ENCODE measurements at places on chromosomes 11 and 22.

DNA sequence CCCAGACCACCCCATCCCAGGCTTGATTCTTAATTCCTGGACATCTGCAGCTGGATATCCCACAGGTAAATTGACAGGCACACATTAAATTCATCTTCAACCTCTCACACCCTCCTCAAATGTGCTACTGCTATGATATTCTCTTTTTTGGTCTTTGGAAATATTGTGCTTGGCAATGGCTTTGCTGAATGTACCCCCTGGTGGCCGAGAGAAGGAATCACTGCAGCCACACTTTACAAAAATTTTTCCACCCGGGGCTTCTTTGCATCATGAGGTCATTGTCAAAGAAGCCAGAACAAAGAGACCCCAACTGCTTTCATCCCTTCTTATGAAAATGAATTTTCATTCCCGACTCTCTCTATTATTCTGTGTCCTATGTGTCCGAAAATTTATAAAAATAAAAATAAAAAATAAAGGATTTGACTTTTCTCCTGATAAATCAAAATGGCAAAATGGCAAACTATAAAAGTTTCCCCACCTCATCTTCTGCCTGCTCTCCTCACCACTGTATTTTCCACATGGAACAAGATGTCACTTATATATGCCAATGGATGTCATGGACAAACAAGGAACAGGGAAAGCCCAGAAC, 15.0 kb upstream of the CYB5R2 start:
- no peak for DNase-seq

- peak; percentile 3 for DNase-seq
Measured at GRCh38 chr11:61855939-61856680, 28.0 kb downstream of the FADS2 start.

DNA sequence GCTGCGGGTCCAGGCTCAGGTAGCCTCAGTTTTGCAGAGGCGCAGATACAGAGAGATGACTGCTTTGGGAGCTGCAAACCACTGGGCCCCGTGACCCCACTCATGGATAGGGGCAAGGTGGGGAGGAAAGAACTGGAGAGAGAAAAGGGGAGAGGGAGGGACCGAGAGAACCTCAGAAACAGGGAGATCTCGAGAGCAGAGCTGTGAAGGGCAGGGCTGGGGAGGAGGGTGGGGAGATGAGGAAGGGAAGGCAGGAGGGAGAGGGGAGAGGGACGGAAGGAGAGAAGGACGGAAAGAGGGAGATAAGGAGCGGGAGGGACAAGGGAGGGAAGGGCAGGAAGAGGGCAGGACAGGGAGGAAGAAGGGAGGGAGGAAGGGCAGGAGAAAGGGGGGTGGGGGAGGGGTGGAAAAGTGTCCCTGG, 46.3 kb downstream of the IGLL1 start:
- DNase-seq: no peak

DNA sequence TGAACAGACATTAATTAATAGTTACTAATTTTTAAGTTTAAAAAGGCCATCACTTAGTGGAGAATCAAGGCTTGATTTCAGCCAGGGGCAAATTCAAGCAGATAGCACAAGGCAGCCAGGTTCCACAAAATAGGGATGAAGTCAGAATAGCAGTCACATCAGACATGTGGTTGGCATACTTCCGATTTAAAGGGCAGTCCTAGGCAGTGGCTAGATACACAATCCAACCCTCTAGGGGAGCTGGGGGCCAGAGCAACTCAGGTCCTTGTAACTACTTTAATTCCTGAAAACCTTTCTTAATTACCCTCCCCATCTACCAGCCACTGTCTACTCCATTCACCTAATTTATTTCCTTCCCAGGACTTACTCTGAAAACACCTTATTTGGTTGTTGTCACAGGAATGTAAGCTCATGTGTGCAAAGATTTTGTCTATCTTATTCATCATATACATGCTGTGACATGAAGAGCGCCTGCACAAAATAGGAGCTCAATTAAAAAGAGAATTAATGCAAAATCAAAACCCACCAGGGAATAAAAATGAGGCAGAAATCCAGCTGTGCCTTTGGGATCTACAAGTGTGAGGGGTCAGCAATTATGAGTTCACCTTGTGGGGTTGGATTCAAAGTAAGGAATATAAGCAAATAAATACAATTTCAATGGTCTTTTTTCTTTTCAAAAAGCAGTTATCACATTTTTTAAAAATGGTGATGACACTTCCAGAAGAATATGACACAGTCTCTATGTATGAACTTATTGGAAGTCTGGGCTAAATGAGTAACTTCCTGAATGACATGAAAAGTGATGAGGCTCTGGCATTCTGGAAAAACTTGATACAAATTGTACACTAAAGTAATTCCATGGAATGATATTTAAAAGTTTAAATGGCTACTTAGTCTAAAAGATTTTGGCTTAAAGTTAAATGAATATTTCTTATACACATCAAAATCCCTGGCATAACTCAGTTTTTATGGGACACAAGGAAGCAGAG, 53.8 kb downstream of the COPB1 start:
- no peak for DNase-seq

DNA sequence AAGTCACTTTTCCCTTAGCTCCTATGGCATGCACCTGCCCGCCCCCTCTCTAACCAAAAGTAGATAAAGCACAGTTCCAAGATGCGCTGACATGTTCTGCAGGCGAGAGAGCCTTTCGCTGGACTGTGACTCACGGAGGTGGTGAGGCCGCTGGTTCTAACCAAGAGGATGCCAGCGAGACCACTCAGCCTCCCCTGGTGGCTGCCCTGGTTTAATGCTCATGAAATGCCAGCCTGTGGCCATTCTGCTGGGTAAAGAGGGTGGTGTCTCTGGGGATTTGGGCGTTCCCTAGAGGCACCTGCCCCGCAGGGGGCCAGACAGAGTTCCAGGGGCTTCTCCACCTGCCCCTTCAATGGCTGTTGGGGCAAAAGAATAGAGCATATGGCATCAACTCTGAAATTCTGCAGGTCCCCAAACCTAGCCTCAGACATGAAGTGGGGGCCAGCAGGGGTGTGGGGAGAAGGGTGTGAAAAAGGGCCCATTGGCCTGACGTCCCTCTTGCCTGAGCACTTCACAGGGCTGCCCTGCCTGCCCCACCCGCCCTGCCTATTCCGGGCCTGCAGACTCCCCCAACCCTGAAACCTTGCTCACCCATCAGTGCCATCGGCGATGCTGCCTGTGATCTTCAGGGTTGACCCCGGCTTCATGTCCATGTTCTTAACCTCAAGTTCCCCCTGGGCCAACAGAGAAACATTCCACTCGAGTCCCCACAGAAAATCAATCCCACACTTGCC, 8.5 kb downstream of the LGALS2 start:
- no peak for DNase-seq

DNA sequence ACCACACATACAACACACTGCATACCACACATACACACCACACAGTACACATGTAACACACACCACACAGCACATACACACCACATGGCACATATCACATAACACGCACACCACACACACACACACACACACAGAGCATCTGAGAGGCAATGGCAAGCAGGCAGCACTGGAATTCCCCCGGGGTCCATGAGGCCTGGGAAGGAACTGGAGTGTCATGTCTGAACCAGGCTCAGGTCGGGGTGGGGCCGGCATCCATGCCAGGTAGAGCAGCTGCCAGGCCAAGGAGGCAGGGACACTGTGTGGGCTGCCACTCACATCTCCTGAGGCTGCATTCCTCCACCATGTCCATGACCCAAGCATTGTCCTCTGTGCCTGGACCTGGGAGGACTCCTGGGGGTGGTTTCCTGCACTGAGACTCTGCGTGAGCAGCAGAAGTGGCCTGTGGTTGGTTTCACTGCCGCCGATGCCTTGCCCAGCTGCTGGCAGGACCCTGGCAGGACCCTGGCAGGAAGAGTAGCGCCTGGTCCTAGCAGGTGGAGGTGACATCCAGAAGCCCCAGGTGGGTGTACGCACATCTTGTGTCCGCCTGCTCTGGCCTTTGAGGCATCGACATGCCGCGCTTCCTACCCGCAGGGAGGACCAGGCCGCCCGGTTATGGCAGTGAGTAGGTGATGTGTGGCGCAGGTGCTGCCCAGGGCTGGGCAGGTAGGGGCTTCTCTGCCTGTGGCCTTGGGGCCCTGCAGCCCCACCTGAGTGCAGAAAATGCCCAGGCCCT, 1280.4 kb downstream of the TBC1D22A start:
- DNase-seq: no peak

- DNase-seq: no peak
Measured at GRCh38 chr11:104668797-104669463, 229.3 kb downstream of the CASP12 start.

GRCh38 chr11:135008001-135008405, 596.0 kb upstream of the B3GAT1 start:
- DNase-seq: peak; percentile 27

DNA sequence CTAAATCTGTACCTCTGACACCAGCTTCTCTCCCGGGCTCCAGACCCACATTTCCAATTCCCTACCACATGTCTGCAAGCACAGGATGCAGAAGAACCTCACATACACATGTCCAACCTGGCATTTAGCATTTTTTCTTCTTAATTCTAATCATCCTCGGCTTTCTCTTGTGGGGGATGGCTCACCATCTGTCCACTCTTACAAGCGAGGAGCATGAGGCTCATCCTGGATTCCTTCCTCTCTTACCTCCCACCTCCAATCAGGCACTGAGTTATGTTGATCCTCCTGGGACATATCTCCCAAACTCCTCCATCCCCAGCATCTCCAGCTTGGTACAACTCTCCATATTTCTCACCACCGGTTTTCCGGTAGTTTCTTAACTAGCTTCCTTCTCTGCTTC, 149.8 kb upstream of the LARGE1 start:
- DNase-seq: no peak

GRCh38 chr11:88508759-88509581, 171.4 kb upstream of the CTSC start:
- DNase-seq: no peak

- no peak for DNase-seq
Measured at GRCh38 chr22:22406445-22407027, 102.0 kb downstream of the ZNF280B start.

DNA sequence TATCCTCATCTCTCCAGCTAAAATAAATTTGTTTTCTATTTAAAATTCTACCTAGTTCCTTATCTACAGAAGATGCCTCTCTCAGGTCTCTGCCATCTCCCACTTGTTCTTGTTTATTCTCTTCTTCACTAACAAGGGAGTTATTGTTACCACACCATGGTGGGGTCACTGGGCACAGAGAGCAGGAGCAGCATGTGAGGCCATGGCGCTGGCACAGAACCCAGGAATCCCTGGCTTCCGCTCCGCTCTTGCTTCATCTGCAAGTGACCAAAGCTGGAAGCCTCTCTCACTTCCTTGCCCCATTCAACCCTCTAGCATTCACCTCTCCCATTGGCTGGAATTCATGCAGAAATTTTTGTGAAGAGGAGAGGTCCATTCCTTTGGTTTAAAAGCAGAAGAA, 190.7 kb upstream of the NCAM1 start:
- DNase-seq: no peak

DNA sequence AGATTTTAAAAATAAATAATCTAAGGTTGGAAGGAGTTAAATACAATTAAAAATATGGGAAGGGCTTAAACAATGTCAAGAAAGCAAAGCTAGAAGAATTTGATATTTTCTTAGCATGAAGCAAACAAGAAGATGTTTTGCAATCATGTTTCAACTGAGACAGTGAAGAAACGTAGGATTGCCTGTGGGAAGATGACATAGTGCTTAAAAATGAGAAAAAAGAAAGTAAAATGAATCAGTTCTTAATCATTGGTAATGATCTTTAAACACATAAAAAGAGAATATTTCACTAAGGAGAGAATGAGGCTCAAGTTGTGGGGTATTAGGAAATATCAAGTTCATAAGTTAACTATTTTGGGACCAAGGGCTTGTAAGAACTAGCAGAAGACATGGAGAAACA, 855.0 kb downstream of the METTL15 start:
- DNase-seq: no peak

DNA sequence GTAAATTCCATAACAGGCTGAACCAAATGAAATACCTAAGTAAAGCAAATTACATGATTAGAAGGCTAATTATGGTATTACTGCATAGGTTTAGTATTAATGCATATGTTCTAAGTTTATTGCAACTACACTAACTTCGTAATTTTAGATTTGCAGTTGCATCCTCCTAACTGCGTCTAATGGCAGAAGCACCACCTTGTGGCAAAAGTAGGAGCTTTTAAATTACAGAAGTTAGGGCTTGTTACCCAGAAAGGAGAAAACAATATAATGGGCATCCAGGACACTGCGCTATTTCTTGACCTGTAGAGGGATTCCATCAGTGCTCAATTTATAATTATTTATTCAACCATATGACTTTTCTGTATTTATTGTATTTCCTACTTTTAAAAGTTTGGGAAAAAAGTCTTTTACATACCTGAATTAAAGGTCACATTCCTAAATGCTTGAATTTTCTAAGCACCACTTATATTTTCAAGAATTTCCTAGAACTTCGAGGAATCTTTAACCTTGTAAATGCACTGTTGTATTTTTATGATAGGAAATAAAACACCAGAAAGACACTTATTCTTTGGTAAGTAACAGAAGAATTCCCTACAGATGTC, 16.3 kb upstream of the GPR83 start:
- DNase-seq: no peak

GRCh38 chr11:95831198-95831883, 41.0 kb downstream of the CEP57 start:
- no peak for DNase-seq

GRCh38 chr22:29821291-29822016, 16.6 kb downstream of the ASCC2 start:
- DNase-seq: peak; percentile 70

DNA sequence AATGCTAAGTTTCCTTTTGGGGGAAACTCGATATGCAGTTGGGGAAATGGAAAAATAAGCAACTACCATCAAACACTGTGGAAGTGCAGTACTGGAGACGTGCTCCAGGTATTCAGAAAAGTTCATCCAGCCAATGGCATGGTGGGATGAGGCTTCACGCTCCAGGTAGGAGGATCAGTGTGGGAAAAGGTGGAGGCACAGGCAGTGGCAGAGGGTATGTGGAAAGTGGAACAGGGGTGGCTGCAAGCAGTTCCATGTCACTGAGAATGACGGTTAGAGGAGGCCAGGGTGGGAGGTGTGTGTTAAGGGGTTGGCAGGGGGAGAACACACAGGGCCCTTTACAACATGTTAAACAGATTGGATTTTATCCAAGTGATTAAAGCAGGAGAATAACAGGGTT, 105.1 kb upstream of the NCAM1 start:
- DNase-seq: no peak

- no peak for DNase-seq
Measured at GRCh38 chr11:15738931-15739330, 617.4 kb downstream of the SOX6 start.

DNA sequence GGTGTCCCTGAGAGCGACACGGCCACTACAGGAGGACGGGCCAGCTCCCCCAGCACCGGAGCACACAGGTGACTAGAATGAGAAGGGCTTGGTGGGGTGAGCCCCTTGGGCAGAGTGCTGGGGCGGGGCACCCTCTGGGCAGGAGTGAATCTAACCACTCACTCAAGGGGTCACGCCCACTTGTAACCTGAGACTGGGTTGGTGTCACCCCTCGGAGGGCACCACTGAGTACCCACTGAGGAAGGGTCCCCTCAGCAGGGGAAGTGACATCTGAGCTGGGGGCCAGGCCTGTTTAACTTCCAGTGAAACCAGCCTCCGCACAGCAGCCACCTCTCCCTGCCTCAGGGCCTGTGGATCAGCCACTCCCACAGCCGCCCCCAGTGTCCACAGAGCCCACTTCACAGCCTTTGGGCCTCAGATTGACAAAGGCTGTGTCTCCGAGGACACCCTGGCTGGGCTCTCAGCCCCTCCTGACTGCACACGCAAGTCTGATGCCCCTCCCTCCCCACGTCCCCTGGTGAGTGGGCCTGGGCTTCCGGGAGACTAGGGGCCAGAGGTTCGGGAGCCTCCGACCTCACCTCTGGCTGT, 5.6 kb downstream of the GATD1 start:
- no peak for DNase-seq

Data from NCI-H1694 (cell line).